Activated T-helper 2 cell treated with anti-CD3 and anti-CD28 coated beads, Interferon-gamma antibody, Interleukin-2, Interleukin-4, amounts not matched to agents 10 μg/mL and 5 μg/mL and 100 μg/mL, durations not matched to agents 14 hours and 24 hours and 36 hours (primary cell): ENCODE measurements at places on chromosomes 16 and 17.

- H3K27ac ChIP-seq, result peak overlapping the region; percentile 56
- H3K27me3 ChIP-seq, result no peaks in the 10 kb centered on the region
- H3K4me1 ChIP-seq, result peaks cover 65% of the 10 kb centered on the region
- H3K4me3 ChIP-seq, result peak overlapping the region; percentile 92
- DNase-seq, result no peak
Measured at GRCh38 chr17:40319651-40320540, 10.9 kb downstream of the RARA start.

DNA sequence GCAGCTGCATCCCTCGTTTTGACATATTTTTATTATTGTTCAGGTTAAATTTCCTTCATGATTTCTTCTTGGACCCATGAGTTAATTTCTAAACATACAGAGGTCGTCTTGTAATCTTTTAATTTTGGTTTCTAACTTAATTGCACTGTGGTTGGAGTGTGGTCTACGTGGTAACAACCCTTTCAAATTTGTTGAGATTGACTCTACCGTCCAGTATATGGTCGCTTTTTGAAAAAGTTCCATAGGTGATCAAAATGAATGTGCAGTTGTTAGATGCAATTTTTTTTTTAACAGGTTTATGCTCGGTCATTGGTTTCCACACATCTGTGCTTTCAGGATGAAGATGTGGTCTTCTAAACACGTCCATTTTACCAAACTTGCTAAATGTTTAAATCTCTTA, 11.0 kb upstream of the SLC6A4 start:
- peaks cover 44% of the 10 kb centered on the region for H3K36me3 ChIP-seq
- no peak for DNase-seq
- H3K4me1 ChIP-seq, result no peaks in the 10 kb centered on the region
- peaks cover 2% of the 10 kb centered on the region for H3K27me3 ChIP-seq

DNA sequence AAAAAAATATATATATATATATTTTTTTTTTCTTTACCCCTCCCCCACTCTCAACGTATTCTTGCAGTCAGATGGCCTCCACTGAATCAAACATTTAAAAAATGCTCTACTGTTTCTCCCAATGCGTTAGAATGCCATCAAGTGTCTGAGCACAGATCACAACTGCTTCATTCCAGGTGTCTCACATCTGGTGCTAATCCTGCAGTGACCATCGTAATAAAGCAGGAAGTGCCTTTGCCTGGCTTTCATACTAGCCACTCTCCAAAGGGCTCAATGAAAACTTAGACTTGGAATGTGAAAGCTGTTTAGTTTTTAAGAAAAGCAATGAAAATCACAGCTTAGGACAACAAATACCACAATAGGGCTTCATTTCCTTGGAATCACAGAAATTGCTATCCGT, 37.2 kb downstream of the SKAP1 start:
- H3K27me3 ChIP-seq, result no peaks in the 10 kb centered on the region
- no peak overlapping the region for H3K4me3 ChIP-seq
- DNase-seq, result no peak

DNA sequence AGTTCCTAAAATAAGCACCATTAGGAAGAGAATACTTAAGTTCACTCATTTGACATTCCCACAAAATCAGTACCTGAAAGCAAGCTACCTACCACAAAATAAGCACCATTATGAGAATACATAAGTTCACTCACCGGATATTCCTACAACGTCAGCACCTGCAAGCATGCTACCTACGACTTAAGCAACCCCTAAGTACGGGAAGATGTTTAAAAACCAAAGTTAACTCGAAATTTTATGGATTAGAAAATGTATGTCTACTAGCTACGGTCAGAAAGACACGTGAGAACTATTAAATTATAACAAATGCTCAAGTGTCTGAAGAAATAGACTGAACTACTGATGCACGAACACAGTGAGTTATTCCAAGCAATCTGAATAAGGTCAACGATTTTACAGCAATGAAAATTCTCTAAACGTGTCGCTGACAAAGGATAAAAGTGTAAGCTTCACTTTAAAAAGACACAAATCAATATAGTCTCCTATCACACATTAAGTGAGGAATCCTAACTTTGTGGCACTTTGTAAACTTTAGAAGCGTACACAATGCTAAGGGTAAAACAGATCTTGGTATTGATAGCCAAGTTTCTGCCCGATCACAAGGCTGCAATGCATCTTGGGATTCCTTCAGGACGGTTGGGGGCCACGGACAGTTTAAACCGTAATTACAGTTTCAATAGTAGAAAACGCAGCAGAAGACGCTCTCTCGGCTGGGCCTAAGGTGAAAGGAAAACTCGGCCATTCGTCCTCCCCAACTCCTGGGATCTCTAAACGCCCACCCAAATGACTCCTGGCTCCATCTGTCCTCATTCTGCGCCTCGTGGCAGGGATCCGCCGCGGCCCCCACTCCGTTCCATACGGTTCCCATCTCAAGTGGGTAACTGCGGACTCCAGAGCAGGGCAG, 1.3 kb downstream of the GSPT1 start:
- peaks cover 40% of the 10 kb centered on the region for H3K36me3 ChIP-seq
- peaks cover 3% of the 10 kb centered on the region for H3K27me3 ChIP-seq
- H3K4me1 ChIP-seq, result peaks cover 39% of the 10 kb centered on the region

GRCh38 chr17:78995761-78996451, 13.7 kb downstream of the CANT1 start:
- H3K4me1 ChIP-seq, result no peaks in the 10 kb centered on the region
- no peak overlapping the region for H3K4me3 ChIP-seq
- no peak for DNase-seq
- no peak overlapping the region for H3K27ac ChIP-seq
- no peaks in the 10 kb centered on the region for H3K27me3 ChIP-seq
- H3K36me3 ChIP-seq, result peaks cover 66% of the 10 kb centered on the region

GRCh38 chr17:45326626-45327025, 9.8 kb upstream of the MAP3K14 start:
- no peak overlapping the region for H3K27ac ChIP-seq
- no peak overlapping the region for H3K4me3 ChIP-seq
- H3K4me1 ChIP-seq, result peaks cover 9% of the 10 kb centered on the region
- H3K27me3 ChIP-seq, result peaks cover 6% of the 10 kb centered on the region
- no peaks in the 10 kb centered on the region for H3K36me3 ChIP-seq

GRCh38 chr16:63890081-63890480, 1231.8 kb downstream of the CDH11 start:
- H3K27ac ChIP-seq, result no peak overlapping the region
- DNase-seq, result no peak
- H3K27me3 ChIP-seq, result no peaks in the 10 kb centered on the region
- no peaks in the 10 kb centered on the region for H3K4me1 ChIP-seq

GRCh38 chr16:85556456-85557082, 56.6 kb upstream of the GSE1 start:
- peak; percentile 62 for DNase-seq
- H3K4me3 ChIP-seq, result peak overlapping the region; percentile 95
- no peaks in the 10 kb centered on the region for H3K27me3 ChIP-seq
- H3K36me3 ChIP-seq, result peaks cover 3% of the 10 kb centered on the region
- H3K4me1 ChIP-seq, result peaks cover 35% of the 10 kb centered on the region

DNA sequence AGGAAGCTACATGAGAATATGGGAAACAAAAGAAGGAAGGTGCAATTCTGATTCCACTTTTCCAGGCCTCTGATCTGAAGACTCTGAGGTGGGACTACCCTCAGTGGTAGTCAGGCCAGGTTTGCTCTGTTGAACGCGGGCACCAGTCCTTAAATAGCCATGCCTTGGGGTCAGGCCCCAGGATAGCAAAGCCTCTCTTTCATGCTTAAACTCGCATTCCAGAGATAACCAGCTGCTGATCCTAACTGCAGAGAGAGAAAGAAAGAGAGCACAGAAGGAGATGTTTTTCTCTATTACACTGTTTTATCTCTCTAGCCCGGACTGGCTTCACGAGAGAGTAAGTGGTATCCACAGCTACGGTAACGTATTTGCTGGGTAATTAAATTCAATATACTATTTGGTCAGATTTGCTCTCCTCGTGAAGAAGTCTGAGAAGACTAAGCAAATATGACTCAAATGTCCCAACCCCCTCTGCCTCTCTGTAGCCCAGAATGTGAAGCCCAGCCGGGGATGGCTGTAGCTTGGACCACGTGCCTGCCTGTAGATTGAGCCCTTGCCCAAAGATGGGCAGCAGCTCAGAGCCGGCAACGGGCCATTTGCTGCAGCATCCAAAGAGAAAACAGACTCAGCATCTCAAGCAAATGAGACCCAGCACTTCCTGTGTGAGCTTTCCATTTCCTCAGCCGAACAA, 122.2 kb downstream of the SMG6 start:
- no peak for DNase-seq
- no peak overlapping the region for H3K27ac ChIP-seq
- H3K4me1 ChIP-seq, result peaks cover 23% of the 10 kb centered on the region

GRCh38 chr16:17465460-17465859, 5.3 kb downstream of the XYLT1 start:
- no peaks in the 10 kb centered on the region for H3K27me3 ChIP-seq
- H3K4me3 ChIP-seq, result no peak overlapping the region
- DNase-seq, result no peak
- peaks cover 68% of the 10 kb centered on the region for H3K4me1 ChIP-seq

- no peaks in the 10 kb centered on the region for H3K27me3 ChIP-seq
- H3K4me1 ChIP-seq, result peaks cover 11% of the 10 kb centered on the region
- H3K4me3 ChIP-seq, result no peak overlapping the region
- no peak overlapping the region for H3K27ac ChIP-seq
- no peak for DNase-seq
Measured at GRCh38 chr16:79047337-79047736, 553.2 kb downstream of the MAF start.

GRCh38 chr16:61366006-61366405, 670.2 kb downstream of the CDH8 start:
- H3K27me3 ChIP-seq, result no peaks in the 10 kb centered on the region
- H3K4me1 ChIP-seq, result no peaks in the 10 kb centered on the region
- no peak overlapping the region for H3K4me3 ChIP-seq
- no peaks in the 10 kb centered on the region for H3K36me3 ChIP-seq
- no peak overlapping the region for H3K27ac ChIP-seq
- DNase-seq, result no peak

- H3K4me3 ChIP-seq, result peak overlapping the region; percentile 54
- H3K4me1 ChIP-seq, result peaks cover 32% of the 10 kb centered on the region
- no peaks in the 10 kb centered on the region for H3K27me3 ChIP-seq
- no peaks in the 10 kb centered on the region for H3K36me3 ChIP-seq
Measured at GRCh38 chr17:14429084-14429483, 128.2 kb downstream of the HS3ST3B1 start.

- no peak overlapping the region for H3K27ac ChIP-seq
- H3K36me3 ChIP-seq, result no peaks in the 10 kb centered on the region
Measured at GRCh38 chr16:84228256-84228838, 11.5 kb downstream of the KCNG4 start.

DNA sequence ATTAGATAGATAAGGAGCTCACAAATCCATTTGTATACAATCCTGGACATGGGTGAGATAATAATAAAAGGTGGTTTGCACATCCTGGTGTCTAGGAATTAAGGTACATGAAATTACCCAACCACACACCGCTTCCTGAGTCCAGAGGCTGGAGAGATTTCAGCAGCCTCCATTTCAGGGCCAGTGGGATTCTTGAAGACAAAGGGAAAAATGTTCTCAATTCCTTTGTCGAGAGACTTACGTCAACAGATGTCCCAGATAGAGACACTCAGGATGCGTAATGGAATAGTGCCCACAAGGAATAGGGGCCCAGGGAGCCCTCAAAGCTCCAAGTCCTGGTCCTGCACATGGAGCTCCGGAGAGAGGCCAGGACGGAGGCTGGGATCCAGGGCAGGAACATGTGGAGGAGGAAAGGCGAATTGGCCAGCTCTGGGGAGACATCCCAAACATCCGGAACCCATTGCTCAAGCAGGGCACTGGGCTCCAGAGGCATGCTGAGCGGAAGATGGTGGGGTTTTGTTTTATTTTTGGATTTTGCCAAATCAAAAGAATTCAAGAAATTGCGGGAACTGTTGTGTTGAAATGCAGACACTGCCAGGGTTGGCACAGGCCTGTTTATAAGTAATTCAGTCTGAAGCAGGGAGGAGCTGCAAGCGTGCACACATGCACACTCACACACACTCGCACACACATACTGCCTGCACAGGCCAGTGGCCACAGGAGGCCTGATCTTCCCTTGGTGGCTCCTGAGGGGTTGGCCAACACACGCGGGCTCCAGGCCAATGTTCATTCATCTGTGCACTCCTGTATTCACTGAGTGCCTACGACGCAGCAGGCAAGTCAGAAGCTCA, 97.2 kb downstream of the NOG start:
- H3K4me1 ChIP-seq, result no peaks in the 10 kb centered on the region
- no peak for DNase-seq
- no peaks in the 10 kb centered on the region for H3K36me3 ChIP-seq
- peaks cover 45% of the 10 kb centered on the region for H3K27me3 ChIP-seq
- H3K4me3 ChIP-seq, result no peak overlapping the region
- no peak overlapping the region for H3K27ac ChIP-seq

- H3K4me3 ChIP-seq, result no peak overlapping the region
- no peak overlapping the region for H3K27ac ChIP-seq
- peaks cover 9% of the 10 kb centered on the region for H3K27me3 ChIP-seq
- DNase-seq, result no peak
- H3K36me3 ChIP-seq, result no peaks in the 10 kb centered on the region
Measured at GRCh38 chr17:73371285-73371684, 59.5 kb upstream of the CDC42EP4 start.
